ENCODE measurements at places on chromosomes 1 and 21. TPM values are rescaled to one million over a fixed set of nuclear protein-coding genes. Genes with fewer than 3 reads are reported as not detected.

The POLR3C gene
- 33.5 TPM for total RNA-seq

DNA sequence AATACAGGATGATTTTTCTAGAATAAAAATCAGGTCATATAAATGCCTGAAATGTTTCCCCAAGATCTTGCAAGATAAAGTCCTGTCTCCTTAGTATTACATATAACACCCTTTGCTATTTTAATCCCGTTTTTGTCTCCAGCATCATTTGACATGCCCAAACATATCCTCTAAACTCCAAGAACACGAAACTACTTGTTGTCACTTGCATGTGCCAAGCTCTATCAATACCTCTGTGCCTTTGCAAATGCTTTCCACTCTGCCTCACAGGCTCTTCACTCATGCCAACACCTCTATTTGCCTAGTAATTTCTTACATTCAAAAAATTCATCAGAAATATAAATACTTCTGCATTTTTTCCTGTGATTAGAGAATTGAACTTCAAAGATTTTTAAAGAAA is 37.9 kb downstream of the LRRIQ3 start:
- no peaks in the 10 kb centered on the region for H3K4me1 ChIP-seq
- no peaks in the 10 kb centered on the region for H3K36me3 ChIP-seq
- no peak overlapping the region for H3K4me3 ChIP-seq
- no peak overlapping the region for H3K27ac ChIP-seq
- no peak for DNase-seq

The SLC44A5 gene
- 4.1 TPM for total RNA-seq

- no peaks in the 10 kb centered on the region for H3K36me3 ChIP-seq
- no peak for DNase-seq
- no peak overlapping the region for H3K27ac ChIP-seq
- peaks cover 5% of the 10 kb centered on the region for H3K27me3 ChIP-seq
Observed at GRCh38 chr1:202858789-202859414, 30.0 kb downstream of the RABIF start.

The C1QB gene
- total RNA-seq: not detected

DNA sequence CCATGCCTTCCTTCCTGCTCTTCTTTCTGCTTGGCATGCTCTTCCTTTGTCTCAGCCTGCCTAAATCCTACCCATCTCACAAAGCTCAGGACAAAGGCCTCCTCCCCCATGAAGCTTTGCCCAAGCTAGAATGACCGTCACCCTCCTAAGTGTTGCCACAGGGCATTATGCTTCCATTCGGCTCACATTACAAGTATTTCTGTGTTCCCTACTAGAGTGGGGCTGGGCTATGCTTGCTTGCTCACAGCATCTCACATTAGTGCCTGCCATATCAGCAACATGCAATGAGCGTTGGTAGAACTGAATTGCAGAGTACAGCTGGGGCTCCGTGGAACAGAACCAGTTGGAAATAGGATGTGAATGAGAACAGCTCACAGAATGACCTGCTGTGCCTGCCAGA is 82.8 kb downstream of the CD58 start:
- DNase-seq: no peak
- H3K36me3 ChIP-seq: no peaks in the 10 kb centered on the region
- H3K4me3 ChIP-seq: no peak overlapping the region
- H3K27me3 ChIP-seq: no peaks in the 10 kb centered on the region
- peaks cover 23% of the 10 kb centered on the region for H3K4me1 ChIP-seq

DNA sequence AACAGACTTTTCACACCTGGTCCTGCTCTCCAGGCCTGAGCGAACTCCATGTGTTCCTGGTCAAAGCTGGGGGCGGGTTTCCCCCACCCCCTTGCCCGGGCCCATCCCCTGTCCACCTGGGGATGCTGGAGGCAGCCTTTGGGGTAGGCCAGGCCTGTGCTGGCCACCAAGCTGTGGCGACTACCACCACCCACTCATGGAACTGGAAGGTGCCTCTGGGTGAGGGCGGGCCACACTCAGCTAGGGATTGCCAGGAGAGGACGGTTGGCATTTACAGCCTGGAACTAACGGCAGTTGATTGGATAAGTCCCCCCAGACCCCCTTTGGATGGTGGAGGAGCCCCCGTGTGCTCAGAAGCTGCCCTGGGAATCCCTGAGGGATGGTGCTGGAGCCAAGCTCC is 7.9 kb downstream of the S100B start:
- H3K27me3 ChIP-seq: no peaks in the 10 kb centered on the region
- H3K27ac ChIP-seq: no peak overlapping the region
- no peak for DNase-seq
- peaks cover 3% of the 10 kb centered on the region for H3K36me3 ChIP-seq
- peaks cover 14% of the 10 kb centered on the region for H3K4me1 ChIP-seq

- no peaks in the 10 kb centered on the region for H3K27me3 ChIP-seq
- H3K27ac ChIP-seq: peak overlapping the region; percentile 85
- H3K36me3 ChIP-seq: peaks cover 5% of the 10 kb centered on the region
- peaks cover 10% of the 10 kb centered on the region for H3K4me1 ChIP-seq
Observed at GRCh38 chr1:45892068-45892785, 88.8 kb downstream of the MAST2 start.

The DNAI4 gene
- 8.9 TPM for total RNA-seq

- H3K27me3 ChIP-seq: no peaks in the 10 kb centered on the region
- H3K4me3 ChIP-seq: no peak overlapping the region
- H3K36me3 ChIP-seq: peaks cover 3% of the 10 kb centered on the region
Observed at GRCh38 chr1:22275626-22276395, 132.9 kb upstream of the WNT4 start.

The CFAP298 gene
- total RNA-seq: 33.0 TPM

DNA sequence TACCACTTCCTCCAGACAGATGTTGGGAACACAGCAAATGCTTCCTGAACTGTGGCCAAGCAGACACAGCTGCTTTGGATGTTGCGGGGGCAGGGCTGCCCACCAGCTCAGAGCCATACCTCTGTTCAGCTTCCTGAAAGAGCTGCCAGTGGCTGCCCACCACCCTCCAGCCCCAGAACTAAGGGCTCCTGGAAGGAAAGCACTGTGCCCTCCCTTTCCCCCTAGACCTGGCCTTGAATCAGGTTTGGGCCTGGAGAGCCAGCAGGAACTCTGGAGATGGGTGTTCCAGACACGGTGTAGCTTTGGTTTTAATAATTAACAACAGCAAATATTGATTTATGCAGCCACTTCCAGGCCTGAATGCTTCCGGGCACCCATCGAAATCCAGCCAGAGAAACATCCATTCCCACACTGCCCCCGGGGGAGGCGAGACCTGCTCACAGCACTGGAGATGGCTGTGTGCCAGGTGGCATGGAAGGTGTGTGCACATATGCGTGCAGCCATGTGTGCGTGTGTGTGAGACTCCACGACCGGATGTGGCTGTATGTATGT is 45.7 kb downstream of the RAP1GAP start:
- peak overlapping the region; percentile 70 for H3K27ac ChIP-seq
- no peaks in the 10 kb centered on the region for H3K27me3 ChIP-seq
- DNase-seq: no peak
- H3K4me1 ChIP-seq: peaks cover 32% of the 10 kb centered on the region
- peak overlapping the region; percentile 69 for H3K4me3 ChIP-seq

GRCh38 chr1:184533915-184534314 is 147.1 kb downstream of the C1orf21 start:
- H3K4me1 ChIP-seq: peaks cover 31% of the 10 kb centered on the region
- H3K27me3 ChIP-seq: no peaks in the 10 kb centered on the region
- no peak overlapping the region for H3K4me3 ChIP-seq
- peaks cover 27% of the 10 kb centered on the region for H3K36me3 ChIP-seq
- DNase-seq: no peak
- peak overlapping the region; percentile 28 for H3K27ac ChIP-seq

DNA sequence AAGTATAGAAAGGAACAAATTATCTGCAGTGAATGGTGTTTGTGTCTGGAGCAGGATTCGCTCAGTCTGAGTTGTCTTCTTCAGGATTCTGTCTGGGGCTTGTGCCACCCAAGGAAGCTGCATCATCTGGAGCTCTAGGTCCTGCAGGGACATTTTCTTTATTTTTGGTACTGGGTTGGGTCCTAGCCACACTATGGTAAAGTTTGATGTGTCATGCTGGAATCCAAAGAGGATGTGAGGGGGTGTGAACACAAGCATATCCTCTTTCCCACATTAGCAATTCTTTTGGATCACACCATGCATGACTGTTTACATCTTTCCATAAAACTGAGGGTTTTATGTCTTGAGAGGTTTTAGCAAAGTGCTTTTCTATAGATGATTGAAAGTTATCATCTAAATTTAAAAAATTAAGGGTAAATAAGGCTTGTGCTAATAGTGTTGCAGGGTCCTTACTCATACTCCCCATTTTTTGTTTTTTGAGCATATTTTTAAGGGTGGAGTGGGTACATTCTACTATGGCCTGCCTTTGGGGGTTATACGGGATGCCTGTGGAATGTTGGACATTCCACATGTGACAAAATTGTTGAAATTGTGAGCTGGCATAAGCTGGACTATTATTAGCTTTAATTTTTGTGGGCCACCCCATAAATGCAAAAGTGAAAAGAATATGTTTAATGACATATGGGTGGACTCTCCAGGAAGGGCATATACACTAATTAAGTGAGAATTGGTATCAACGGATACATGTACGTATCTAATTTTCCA is 152.0 kb upstream of the HMCN1 start:
- peaks cover 32% of the 10 kb centered on the region for H3K36me3 ChIP-seq
- no peaks in the 10 kb centered on the region for H3K27me3 ChIP-seq
- no peak overlapping the region for H3K4me3 ChIP-seq
- H3K4me1 ChIP-seq: no peaks in the 10 kb centered on the region

- peaks cover 6% of the 10 kb centered on the region for H3K4me1 ChIP-seq
- H3K27me3 ChIP-seq: no peaks in the 10 kb centered on the region
- H3K4me3 ChIP-seq: no peak overlapping the region
- no peak for DNase-seq
- no peak overlapping the region for H3K27ac ChIP-seq
Observed at GRCh38 chr1:19534281-19534680, 48.9 kb upstream of the CAPZB start.

The PTPN7 gene
- total RNA-seq: 0.32 TPM

DNA sequence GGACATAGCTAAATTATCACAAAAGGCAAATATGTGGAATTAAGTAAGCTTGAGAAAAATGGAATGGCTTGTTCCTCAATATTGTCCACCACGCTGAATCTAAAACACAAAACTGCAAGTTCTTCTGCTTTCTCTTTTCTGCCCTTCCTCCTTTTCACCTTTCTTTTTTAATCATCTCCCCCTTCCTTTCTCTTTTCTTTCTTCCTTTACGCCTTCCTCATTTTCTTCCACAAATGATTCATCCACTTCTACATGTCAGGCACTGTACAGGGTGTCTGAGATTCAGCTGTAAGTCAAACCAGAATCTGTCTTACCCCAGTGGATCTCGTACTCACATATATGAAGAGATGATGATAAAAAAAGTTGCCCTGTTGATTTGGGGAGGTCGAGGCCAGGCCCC is 1182.5 kb downstream of the MRPL39 start:
- H3K27me3 ChIP-seq: no peaks in the 10 kb centered on the region
- H3K27ac ChIP-seq: no peak overlapping the region
- H3K36me3 ChIP-seq: no peaks in the 10 kb centered on the region
- DNase-seq: no peak
- H3K4me3 ChIP-seq: no peak overlapping the region

The GNAT2 gene
- total RNA-seq: not detected

The MEX3A gene
- total RNA-seq: 112 TPM

The FBLIM1 gene
- total RNA-seq: 101 TPM

GRCh38 chr1:87575528-87575927 is 246.8 kb downstream of the LMO4 start:
- no peaks in the 10 kb centered on the region for H3K27me3 ChIP-seq
- H3K27ac ChIP-seq: no peak overlapping the region
- no peak for DNase-seq
- no peaks in the 10 kb centered on the region for H3K36me3 ChIP-seq
- no peaks in the 10 kb centered on the region for H3K4me1 ChIP-seq

The DESI2 gene
- total RNA-seq: 30.7 TPM

- H3K4me1 ChIP-seq: peaks cover 50% of the 10 kb centered on the region
- no peaks in the 10 kb centered on the region for H3K36me3 ChIP-seq
- H3K27me3 ChIP-seq: peaks cover 50% of the 10 kb centered on the region
- no peak overlapping the region for H3K4me3 ChIP-seq
- no peak for DNase-seq
Observed at GRCh38 chr1:206513312-206514111, 6.2 kb downstream of the RASSF5 start.

DNA sequence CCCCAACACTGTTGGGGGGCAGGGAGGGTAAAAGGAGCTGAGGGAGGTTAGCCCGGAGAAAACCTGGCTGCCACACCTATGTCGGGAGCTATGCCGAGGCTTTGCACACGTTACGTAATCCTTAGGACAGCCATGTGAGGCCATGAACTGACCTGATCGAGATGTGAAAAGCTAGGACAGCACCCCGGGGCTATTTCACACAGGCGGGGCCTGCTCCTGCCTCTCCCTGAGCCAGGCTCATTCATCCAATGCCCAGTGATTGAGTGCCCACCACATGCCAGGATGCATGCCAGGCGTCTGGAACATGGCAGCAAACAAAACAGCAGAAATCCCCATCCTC is 30.2 kb downstream of the LDLRAP1 start:
- no peak for DNase-seq
- no peak overlapping the region for H3K4me3 ChIP-seq
- no peaks in the 10 kb centered on the region for H3K36me3 ChIP-seq

The RGS13 gene
- total RNA-seq: 1.2 TPM

The PRAMEF7 gene
- not detected for total RNA-seq

GRCh38 chr1:41072051-41072450 is 50.5 kb upstream of the SLFNL1 start:
- H3K27ac ChIP-seq: no peak overlapping the region
- H3K27me3 ChIP-seq: no peaks in the 10 kb centered on the region
- no peak for DNase-seq

DNA sequence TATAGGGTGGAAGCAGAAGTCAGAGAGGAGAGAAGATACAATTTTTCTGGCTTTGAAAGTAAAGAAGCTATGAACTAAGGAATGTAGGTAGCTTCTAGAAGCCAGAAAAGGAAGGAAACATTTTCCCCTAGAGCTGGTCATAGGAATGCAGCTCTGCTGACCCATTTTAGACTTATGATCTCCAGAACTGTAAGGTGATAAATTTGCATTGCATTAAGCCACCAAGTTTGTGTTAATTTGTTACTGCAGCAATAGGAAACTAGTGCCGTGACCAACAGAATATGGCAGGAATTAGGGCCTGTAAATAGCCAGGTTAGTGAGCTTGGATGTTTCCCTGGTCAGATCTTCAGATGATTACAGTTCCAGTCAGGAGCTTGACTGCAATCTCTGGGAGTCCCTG is 244.3 kb upstream of the C1orf105 start:
- no peak overlapping the region for H3K4me3 ChIP-seq
- H3K27ac ChIP-seq: peak overlapping the region; percentile 26
- DNase-seq: no peak
- peaks cover 53% of the 10 kb centered on the region for H3K4me1 ChIP-seq

The TMPRSS15 gene
- total RNA-seq: 1.4 TPM

DNA sequence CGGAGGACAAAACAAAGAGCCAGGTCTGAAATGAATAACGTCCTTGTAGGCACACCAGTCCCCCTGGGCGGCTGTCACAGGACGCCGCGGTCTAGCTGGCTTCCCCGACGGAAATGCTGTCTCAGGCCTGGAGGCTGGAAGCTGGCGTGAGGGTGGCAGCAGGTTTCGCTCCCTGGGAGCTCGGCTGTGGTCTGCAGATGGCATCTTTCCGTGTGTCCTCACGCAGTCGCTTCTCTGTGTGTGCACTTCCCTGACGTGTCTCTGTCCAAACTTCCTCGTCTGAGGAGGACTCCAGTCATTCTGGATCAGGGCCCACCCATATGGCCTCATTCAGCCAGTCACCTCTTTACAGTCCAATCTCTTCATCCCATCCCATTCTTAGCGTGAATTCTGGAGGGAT is 14.2 kb downstream of the TNFRSF14 start:
- H3K36me3 ChIP-seq: no peaks in the 10 kb centered on the region
- H3K27ac ChIP-seq: no peak overlapping the region
- H3K4me3 ChIP-seq: no peak overlapping the region
- no peak for DNase-seq
- no peaks in the 10 kb centered on the region for H3K4me1 ChIP-seq
- peaks cover 14% of the 10 kb centered on the region for H3K27me3 ChIP-seq

The GJA4 gene
- not detected for total RNA-seq

All from mesothelial cell of epicardium (in vitro differentiated cells).